ENCODE measurements at places on chromosomes 1 and 21. TPM values are rescaled to one million over a fixed set of nuclear protein-coding genes. Genes with fewer than 3 reads are reported as not detected.

The CFHR3 gene
- total RNA-seq, result not detected

The SFN gene
- total RNA-seq, result not detected

- DNase-seq, result no peak
These were observed 66.1 kb upstream of the WNT4 start for GRCh38 chr1:22208973-22209378.

The PLCH2 gene
- 13.5 TPM for total RNA-seq

GRCh38 chr1:245742896-245743295, 588.1 kb downstream of the KIF26B start:
- no peak for DNase-seq

GRCh38 chr1:175152006-175152652, 40.4 kb downstream of the KIAA0040 start:
- DNase-seq, result peak; percentile 75

GRCh38 chr1:110210604-110211495, 736 bp downstream of the KCNC4 start:
- DNase-seq, result peak; percentile 72

The ESRRG gene
- not detected for total RNA-seq

DNA sequence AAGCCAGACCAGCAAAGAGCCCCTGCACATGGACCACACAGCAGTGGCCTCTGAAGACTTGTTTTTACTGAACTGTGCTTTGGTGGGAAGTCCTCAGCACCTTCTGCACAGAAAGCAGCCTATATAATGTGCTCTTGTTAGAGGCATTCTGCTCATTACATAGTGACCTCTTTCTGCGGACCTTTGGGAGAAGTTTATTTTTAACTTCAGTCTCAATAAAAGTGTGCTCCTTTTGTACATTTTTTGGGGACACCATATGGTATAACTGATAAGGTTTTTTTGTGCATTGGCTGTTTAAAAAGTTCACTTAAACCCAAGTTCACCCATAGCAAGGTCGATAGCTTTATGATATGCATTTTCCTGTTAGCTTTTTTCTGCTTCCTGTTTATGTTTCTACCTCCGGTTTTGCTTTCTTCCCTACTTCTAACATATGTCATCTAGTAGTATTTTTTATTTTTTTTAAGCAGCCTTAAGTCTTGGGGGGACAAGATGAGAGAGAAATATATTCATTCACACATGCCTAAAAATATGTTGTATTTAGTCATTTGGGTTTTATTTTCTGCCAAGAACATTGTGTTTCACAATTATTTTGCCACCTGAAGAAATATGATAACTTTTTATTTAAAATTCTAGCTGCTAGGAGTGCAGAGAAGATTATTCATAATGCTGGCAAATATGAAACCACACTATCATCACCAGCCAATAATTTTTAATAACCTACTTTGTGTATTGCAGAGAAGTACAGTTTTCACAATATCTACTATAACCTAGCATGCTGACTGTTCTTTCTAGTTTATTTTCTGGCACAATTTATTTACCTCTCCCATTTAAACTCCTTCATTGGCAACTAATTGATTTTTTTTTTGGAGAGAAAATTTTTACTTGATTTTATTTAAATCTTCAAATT, 22.9 kb upstream of the SLC19A2 start:
- DNase-seq, result no peak

- no peak for DNase-seq
These were observed 1.5 kb downstream of the ENSA start for GRCh38 chr1:150627826-150628410.

DNA sequence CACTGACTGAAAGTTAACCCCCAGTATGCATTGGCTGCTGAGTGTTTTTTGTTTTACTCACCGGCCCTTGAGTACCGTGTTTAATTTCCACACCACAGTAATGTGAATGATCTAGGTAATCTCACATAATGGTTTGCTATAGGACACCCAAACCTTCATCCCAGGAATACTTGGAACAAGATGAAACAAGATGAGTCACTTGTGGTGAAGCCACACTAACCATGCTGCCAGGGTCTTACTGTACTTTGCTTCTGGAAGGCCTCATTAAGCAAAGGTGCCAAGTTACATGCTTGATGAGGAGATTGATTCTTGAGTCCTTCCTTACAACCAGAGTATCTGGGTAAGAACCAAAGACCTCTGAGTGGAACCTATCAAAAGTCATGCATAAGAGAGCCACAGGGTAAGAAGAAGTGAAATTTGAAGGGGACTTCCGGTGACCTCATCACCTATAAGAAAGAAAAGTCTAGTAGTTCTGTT, 163.3 kb downstream of the NRIP1 start:
- DNase-seq, result peak; percentile 42

The KRTAP7-1 gene
- not detected for total RNA-seq

The TCP10L gene
- total RNA-seq, result not detected

GRCh38 chr1:26771643-26772321, 16.0 kb upstream of the PIGV start:
- no peak for DNase-seq

- DNase-seq, result peak; percentile 77
These were observed 106.4 kb downstream of the TBX19 start for GRCh38 chr1:168386949-168387586.

The POU3F1 gene
- not detected for total RNA-seq

DNA sequence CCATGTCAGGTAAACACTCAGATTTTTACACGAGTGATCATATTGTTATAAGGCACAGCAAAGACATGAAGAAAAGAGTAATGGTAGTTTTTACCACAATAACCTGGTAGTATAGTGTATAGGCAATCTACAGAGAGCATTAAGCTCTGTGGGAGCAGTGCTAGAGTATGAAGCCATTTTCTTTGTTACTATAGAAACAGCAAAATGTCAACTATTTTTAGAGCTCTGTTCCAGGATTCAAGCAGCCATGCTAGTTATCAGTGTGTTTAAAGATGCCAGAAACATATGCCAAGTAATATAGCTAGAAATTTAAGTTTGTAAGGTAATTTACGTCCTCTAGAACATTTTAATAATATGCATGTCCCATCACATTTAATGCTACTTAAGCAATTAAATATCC, 77.6 kb upstream of the RGS18 start:
- no peak for DNase-seq

DNA sequence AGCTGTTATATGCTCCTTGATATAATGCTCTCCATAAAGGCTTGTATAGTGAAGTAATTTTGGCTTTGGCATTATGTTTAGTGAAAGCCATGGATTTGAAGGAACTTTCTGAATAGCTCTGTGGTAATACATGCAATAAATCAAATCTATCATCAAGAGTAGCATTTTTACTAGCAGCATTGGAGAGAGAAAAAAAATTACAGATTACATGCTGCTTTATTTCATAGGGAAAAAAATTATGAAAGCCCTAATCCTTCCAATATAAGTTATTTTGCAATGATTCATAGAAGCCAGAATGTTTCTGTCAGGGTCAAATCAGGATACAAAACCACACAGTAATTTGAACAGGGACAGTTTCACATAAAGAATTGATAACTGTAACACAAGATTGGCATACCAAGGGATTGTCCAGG, 250.0 kb downstream of the SPATA17 start:
- DNase-seq, result no peak

The NCAM2 gene
- total RNA-seq, result not detected

GRCh38 chr1:201085902-201086735, 26.1 kb downstream of the CACNA1S start:
- DNase-seq, result peak; percentile 47

GRCh38 chr1:201138311-201138840, 11.4 kb upstream of the ASCL5 start:
- DNase-seq, result no peak

The CYB561D1 gene
- total RNA-seq, result 11.0 TPM

- DNase-seq, result no peak
These were observed 515.3 kb upstream of the NR5A2 start for GRCh38 chr1:199512037-199512710.

GRCh38 chr1:239655023-239655422, 268.7 kb downstream of the CHRM3 start:
- no peak for DNase-seq

The KRTAP13-1 gene
- not detected for total RNA-seq

The MATN1 gene
- total RNA-seq, result 0.32 TPM

- no peak for DNase-seq
These were observed 22.6 kb downstream of the ZBTB17 start for GRCh38 chr1:15953294-15953771.

The SLFNL1 gene
- total RNA-seq, result 0.12 TPM

DNA sequence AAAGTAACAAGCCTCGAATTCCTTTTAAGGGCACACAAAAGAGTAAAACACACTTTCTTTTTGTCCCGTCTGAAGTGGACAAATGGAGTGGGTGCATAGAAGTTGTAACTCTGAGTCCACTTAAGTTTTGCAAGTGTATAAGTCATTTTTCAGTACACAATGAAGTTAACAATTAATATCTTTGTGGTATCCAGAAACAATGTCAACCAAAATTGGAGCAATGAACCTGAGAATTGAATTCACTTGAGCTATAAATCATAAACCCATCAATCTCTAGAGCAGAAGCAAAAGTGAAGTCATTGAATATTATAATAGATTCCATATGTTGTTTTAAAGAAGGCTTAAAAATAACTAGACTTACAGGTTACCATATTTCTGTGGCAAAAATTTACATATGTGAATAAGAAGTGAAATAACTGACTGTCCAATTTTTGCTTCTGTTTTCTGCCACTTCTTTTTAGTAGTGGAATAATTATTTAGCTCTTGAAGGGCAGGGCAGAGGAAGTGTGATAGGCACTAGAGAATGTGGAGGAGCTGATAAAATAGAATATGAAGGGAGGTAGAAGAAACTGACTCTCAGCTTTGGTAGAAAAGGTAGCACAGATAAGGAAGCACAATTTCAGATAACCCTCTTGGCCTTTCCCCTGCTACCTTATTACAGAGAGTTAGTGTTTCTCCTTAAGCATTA, 73.9 kb upstream of the RGL1 start:
- DNase-seq, result no peak

The CCDC28B gene
- 33.0 TPM for total RNA-seq

GRCh38 chr1:19754482-19754881, 45.2 kb downstream of the TMCO4 start:
- DNase-seq, result no peak

The RSPO1 gene
- not detected for total RNA-seq

DNA sequence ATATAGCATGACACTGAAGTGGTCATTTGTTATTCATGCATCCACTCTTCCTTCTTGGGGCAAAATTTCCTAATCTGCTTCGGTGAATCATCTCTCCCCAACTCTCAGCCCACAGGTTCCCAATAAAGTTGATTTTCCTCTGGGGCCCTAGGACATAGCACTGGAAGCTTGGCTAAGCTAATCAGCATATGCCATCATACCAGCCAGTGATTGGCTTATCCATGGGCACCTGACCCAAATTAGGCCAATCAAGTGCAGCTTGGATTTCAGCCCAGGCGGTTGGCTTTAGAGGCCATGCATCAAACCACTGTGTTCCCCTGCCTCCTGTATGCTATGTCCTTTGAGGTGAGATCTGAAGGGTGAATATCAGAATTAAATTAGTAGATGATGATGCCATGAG, 58.9 kb downstream of the C1orf94 start:
- no peak for DNase-seq

GRCh38 chr1:206541236-206541833, 34.0 kb downstream of the RASSF5 start:
- no peak for DNase-seq

DNA sequence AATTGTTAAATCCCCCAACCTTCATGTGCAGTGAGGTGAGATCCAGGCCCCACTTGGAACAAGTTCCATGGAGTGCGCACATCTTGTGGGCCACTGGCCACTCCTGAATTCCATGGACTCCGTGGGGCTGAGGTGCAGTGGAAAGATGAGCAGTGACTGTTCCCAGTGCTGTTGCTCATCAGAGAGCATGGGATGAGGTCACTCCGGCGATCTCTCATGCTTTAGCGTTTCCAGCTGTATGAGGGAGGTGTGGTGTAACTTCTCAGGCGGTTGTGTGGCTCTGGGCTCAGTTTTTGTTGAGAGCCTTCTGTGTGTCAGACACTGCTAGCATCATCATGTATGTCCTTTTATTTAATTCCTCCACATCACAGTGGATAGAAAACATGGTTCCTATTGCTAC, 96.2 kb downstream of the GALNT2 start:
- no peak for DNase-seq

DNA sequence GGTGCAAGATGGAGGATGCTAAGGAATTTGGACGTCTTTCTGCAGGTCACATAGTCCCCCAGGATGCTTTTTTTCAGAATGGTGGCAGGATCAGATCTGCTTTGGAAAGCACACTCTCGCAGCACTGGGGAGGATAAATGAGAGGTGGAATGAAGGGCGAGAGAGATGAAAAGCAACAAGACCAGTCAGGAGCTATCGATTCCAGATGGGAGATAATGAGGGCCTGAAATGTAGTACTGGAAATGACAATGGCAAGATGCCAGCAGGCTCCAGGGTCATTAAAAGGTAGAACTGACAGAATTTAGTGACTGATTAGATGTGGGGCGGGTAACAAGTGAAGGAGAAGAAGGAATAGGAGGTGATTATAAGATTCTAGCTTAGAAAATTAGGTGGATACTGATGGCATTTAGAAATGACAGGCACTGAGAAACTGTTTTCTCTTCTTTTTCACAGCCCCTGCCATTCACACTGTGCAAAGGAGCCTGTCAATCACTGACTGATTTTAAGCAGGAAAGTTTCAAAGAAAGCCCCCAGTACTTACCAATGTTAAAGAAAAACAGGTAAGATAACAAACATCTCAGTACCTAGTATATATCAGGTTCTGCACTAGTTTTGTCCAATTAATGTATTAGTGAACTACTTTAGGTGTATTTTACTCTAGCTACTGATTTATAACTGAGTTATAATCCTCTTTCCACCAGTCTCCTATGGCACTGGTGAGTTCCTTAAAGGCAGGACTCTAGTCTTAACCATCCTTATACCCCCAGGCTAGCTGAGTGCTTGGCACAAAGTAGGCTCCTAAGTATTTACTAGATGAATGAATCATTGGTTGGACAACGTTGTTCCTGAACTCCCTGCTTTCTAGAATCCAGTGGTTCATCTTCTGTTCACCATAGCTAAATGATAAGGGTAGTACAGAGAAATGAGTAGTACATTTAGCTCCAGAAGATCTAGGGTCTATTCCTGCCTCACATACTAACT, 9.2 kb downstream of the PIGM start:
- no peak for DNase-seq

- DNase-seq, result no peak
These were observed 329.4 kb downstream of the KIF26B start for GRCh38 chr1:245484176-245484575.

The FBXO2 gene
- 4.6 TPM for total RNA-seq

DNA sequence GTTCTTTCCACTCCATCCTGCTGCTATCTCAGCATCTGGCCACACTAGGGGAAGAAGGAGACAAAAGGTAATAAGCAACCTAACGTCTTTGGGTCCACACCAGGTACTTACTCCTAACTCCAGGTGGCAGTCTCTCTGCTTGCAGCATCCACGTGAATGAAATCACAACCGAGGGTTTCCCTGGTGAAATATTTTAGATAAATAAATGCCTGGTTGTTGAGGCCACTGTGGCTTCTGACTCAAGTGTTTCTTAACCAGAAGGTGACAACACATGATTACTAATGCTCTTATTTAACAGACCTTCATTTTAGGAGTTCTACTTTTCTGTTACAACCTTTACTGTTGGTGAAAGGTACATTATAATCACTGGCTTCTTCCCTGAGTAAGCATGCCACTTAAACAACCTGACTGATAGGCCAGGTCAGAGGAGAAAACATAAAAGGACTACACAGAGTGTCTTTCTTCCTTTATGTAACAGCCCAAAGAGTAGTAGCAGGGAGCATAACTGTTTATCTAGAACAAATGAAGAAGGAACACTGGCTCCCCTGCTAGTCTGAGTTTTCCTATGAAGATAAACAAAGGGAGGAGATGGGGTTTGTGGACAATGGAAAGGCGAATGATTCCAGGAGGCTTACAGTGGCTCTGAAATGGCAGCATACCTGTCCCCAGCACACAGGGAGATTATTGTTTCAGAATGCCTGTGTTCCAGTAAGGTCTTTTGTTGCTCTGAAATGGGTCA, 59.9 kb downstream of the SYT6 start:
- no peak for DNase-seq

The CA14 gene
- not detected for total RNA-seq
